ENCODE measurements at places on chromosomes 6 and 20.

DNA sequence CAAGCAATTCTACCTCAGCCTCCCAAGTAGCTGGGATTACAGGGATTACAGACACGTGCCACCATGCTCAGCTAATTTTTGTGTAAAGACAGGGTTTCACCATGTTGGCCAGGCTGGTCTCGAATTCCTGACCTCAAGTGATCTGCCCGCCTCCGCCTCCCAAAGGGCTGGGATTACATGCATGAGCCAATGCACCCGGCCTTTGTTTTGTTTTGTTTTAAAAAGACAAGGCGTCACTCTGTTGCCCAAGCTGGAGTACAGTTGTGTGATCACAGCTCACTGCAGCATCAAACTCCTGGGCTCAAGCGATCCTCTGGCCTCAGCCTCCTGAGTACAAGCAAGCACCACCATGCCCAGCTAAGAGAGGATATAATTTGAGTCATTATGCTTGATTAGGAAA is 5.4 kb downstream of the SERINC3 start:
- no peak for DNase-seq

- DNase-seq = no peak
Observed at GRCh38 chr6:7591770-7592169, 1.8 kb downstream of the SNRNP48 start.

DNA sequence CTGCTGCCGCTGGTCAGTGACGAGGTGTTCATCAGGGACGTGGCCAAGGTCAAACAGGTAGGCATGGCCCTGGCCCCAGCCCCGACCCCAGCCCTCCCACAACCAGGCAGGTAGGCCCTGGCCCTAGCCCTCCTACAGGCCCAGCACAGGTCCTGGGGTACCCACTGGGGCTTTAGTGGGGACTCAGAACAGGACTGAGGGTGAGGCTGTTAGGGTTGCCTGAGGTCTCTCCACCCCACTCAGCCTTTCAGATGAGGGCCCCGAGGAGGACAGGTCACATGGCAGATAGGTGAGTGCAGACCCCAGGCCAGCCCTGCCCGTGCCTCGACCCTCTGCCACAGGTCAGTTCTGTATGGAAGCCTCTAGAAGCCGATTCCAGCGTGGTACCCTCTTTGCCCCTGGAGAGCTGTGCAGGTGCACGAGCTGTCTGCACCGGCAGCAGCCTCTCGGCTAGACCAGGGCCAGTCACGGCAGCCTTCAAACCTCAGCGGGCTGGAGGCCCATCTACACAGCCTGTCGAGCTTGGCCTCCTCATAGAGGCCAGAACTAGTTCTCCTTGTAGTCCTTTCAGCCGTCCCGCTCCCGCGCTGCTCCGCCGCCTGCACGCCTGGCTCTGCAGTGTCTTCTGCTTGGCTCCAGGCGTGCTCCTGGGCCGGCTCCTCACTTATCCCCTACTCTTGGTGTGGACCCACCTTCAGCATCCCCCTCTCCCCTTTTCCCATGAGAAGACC is 35.5 kb downstream of the PYGB start:
- no peak for DNase-seq

- DNase-seq = no peak
Observed at GRCh38 chr6:85362652-85363310, 87.1 kb upstream of the NT5E start.

- DNase-seq = no peak
Observed at GRCh38 chr6:112122756-112123155, 35.4 kb downstream of the FAM229B start.

- peak; percentile 33 for DNase-seq
Observed at GRCh38 chr6:167153521-167153959, 4.2 kb downstream of the GPR31 start.

DNA sequence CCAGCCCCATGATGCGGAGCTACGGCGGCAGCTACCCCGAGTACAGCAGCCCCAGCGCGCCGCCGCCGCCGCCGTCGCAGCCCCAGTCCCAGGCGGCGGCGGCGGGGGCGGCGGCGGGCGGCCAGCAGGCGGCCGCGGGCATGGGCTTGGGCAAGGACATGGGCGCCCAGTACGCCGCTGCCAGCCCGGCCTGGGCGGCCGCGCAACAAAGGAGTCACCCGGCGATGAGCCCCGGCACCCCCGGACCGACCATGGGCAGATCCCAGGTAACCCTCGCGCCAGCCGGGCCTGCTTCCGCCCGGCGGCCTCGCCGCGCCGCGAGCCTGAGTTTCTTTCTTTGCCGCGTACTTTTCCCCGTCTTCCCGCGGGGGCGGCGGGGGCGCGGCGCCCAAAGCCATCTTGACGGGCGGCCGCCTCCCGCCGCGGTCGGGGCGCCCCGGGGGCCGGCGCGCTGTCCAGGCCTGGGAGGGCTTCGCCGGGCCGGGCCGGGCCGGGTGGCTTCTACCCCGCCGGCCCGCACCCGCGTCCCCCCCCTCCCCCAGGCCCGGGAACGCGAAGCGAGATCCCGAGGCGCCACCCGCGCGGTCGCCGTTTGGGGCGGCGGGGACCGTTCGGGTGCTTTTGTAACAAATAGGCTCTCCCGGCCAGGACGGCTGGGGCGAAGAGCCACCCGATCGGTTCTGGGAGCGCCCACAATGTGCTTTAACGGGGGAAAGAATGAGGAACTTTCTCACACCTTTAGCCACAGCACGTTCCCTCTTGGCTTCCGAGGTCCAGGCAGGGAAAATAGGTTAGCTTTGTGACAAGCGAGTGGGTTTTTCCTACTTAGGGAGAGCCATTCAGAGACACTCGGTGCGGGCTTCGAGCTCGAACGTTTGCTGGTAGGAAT is 2.3 kb downstream of the ARID1B start:
- DNase-seq = no peak

DNA sequence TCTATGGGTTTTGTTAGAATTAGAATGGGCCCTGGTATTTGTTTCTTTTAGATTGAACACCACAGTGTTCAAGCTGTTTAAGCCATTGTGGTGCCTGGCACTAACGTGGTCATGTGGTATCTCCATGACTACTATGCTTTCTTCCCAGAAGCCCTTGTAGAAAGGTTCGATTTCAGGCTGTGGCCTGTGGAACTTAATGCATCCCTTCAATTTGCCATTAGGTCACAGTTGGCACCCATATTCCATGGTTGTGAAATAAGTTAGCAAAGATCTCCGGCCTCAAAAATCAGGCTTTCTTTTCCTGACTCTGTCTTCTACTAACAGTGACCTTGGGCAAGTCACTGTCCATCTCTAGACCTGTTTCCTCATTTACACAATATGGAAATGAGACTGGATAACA is 31.3 kb upstream of the AAR2 start:
- no peak for DNase-seq

DNA sequence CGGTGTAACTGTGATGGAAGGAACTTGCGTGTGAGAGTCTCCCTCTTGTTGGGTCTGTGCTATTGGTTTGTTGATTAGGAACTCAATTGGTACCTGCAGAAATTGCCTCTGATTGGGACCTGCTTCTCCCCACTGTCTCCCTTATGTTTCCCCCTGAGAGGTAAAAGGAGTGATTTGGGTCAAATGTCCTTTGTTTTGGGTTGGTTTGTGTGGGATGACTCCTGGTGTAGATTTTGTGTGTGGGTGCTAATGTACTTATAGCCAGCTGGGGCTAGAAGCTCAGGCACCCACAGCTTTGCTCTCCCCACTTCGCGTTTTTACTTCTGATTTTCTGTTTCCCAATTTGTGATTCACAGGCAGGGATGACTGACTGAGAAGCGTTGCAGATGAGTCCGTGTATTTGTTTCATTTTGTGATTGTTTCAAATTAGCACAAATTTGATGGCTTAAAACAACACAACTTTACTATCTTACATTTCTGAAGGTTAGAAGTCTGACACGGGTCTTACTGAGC is 79.1 kb downstream of the UTRN start:
- DNase-seq = no peak

- no peak for DNase-seq
Observed at GRCh38 chr6:116547358-116547757, 1.9 kb upstream of the TRAPPC3L start.

- no peak for DNase-seq
Observed at GRCh38 chr6:32882879-32883250, 28.9 kb downstream of the PSMB9 start.

DNA sequence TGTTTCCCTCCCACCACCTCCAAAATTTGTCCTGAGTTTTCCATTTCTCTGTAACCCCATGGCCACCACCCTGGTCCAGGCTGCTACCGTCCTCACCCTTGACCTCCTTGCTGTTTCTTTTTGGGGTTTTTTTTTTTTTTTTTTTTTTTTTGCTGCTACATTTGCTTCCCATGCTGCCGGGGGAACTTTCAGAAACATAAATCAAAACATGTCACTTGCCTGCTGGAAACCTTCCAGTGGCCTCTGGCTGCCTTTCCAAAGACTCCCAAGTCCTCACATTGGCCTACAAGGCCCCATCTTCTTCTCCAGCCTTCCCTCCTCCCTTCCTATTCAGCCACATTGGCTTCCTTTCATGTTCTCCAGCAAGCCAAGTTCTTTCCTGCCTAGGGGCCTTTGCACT is 50.4 kb upstream of the PTGIS start:
- DNase-seq = no peak

GRCh38 chr6:140077827-140078560 is 703.5 kb upstream of the CITED2 start:
- DNase-seq = no peak

DNA sequence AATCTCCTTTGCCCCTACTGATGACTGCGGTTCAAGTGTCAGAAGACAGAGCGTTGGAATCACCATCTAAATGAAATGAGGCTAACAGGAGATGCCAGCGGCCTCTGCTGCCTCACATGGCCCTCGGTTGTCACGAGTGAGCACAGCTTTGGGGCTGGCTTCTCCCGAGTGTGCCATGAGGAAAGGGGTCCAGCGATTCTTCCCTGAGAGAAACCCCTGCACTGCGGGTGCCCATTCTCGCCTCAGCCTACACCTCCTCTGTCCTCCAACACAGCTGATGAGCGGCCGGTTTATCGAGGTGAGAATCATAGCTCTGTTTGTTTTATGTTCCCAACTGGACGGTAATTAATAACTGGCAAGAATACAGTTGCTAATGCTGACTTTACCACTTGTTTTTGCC is 144.7 kb upstream of the RPS6KA2 start:
- DNase-seq = no peak

DNA sequence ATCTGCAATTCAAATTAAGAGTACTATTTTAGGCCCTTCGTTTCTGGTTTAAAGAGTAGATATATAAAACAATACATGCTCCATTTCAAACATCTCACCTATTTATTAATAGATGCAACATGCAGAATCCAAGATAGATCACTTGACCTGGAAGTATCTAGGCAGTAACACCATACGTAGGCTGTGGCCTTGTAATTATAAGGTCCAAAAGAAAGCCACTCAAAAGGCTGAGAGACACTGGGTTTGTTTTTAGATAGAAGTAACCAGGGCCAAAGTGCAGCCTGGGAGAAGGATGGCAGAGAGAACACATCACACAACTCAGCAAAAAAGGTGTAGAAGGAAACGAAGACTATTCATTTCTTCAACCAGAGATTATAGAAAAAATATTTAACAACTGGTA is 8.4 kb upstream of the GFOD1 start:
- no peak for DNase-seq

DNA sequence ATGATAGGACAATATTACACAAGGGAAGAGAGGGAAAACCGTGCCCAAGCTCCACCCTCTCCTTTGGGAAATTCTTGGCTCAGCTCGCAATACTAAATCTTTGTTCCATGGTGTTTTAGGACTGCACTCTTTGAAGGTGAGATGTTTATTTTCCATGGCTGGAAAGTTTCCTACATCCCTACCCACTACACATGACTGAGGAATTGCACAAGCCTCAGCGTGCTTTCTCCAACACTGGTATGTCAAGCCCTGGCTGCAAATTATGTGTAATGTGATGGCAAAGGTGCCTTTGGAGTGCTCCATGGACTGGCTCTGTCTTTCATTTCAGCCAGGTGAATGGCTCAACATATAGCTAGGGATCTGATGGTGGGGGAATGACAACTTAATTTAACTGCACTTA is 134.3 kb downstream of the ISM1 start:
- no peak for DNase-seq

GRCh38 chr6:30544666-30545272 is 11.5 kb downstream of the GNL1 start:
- peak; percentile 33 for DNase-seq

DNA sequence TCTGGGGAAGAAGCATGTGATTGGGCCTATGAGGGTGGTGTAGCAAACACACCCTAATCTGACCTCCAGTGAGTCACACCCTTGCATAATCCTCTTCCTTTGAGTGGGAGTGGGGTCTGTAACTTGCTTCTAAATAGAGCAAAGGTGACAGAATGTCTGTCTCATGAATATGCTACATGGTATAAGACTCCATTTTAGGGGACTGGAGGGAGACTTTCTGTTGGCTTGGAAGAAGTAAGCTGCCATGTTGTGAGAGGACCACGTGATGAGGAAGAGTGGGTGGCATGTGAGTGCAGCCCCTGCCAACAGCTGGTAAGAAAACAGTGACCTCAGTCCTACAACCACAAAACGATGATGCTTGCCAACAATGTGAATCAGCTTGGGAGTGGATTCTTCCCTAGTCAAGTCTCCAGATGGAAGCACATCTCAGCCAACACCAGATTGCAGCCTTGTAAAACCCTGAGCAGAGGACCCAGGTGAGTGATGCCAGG is 3.7 kb downstream of the AK9 start:
- DNase-seq = peak; percentile 76

DNA sequence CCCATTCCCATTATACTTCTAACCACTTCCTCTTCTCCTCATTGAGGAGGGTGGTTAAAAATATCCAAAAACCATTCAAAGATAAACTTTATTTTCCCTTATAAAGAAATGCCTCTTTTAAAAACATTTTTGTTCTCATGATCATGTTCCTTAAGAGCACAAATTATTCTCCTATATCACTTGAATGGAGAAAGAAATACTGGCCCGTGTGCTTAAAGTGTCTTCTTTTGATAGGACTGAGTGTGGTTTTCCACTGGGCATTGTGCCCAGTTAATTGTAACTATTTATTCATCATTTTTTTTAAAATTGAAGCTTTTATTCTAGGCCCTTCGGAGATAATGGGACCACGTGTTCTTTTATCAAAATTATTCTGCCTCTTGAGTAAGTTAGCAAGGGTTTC is 871.5 kb downstream of the QKI start:
- no peak for DNase-seq

DNA sequence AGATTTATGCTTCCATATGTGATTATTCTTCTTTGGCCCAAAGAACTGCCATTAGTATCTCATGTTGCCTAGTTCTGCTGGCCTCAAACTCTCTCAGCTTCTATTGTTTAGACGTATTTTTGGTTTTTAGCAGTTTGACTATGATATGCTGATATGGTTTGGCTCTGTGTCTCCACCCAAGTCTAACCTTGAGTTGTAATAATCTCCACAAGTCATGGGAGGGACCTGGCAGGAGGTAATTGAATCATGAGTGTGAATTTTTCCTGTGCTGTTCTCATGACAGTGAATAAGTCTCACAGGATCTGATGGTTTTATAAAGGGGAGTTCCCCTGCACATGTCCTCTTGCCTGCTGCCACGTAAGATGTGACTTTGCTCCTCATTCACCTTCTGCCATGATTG is 96.7 kb upstream of the ARG1 start:
- DNase-seq = no peak
